ENCODE measurements at places on chromosomes 7 and 10.

DNA sequence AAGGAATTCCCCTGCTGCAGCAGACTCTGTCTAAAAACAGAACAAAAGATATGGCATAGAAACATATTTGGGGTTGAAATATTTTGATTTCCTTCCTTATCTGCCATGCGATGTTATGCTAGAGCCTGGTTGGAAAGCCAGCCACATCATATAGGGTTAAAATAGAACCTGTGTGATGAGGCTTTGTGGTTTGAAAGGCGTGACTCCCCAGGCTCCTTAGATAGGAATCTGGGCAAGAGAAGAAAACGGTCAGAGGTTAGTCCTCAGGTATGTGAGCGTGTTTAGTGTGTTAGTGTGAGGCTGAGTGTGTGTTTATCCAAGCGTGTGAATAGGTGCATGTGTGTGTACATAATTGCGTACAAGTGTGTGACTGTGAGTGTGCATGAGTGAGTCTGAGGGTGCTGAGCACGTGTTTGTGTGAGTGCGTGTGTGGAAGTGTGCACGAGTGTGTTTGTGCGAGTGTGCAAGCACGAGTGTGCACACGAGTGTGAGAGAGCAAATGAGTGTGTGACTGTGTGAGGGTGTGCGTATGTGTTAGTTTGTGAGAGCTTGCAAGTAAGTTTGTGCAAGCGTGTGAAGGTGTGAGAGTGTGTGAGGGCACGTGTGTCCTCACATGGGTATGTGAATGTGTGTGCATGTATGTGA, 79.9 kb downstream of the COL26A1 start:
- DNase-seq, result no peak

- DNase-seq, result no peak
These were observed 466.3 kb downstream of the ARL4A start for GRCh38 chr7:13153742-13154141.

- DNase-seq, result no peak
These were observed 178.6 kb downstream of the FANK1 start for GRCh38 chr10:126075009-126075408.

GRCh38 chr7:156515911-156516790, 124.4 kb upstream of the RNF32 start:
- DNase-seq, result no peak

DNA sequence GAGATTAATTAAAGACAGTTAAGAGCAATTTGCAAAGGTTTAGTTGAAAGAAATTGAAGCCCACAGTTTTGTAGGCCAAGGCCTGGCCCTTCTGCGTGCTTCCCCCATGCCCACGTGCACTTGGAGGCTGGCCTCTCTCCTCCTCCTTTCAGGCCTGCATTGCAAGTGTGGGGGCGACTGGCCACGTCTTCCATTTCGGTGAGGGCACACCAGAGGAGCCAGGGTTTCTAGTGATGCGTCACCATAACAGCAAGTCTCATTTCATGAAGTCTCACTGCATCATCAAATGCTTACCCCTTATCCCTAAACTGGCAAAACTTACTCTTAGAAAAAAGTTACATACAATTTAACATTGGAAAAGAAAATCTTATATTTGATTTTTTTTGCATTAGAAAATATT, 141.2 kb downstream of the NRF1 start:
- DNase-seq, result no peak

- DNase-seq, result no peak
These were observed 244.3 kb downstream of the PRKG1 start for GRCh38 chr10:51318399-51319172.

DNA sequence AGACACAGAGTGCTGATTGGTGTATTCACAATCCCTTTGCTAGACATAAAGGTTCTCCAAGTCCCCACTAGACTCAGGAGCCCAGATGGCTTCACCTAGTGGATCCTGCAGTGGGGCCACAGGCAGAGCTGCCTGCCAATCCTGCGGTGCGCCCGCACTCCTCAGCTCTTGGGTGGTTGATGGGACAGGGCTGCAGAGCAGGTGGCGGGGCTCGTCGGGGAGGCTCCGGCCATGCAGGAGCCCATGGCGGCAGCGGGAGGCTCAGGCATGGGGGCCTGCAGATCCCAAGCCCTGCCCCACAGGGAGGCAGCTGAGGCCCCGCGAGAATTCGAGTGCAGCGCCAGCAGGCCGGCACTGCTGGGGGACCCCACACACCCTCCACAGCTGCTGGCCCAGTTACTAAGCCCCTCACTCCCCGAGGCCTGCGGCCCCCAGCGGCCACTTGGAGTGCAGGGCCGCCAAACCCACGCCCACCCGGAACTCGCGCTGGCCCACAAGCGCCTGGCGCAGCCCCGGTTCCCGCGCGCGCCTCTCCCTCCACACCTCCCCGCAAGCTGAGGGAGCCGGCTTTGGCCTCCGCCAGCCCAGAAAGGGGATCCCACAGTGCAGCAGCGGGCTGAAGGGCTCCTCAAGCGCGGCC, 7.7 kb upstream of the BET1 start:
- DNase-seq, result no peak

- DNase-seq, result no peak
These were observed 1.1 kb upstream of the TNKS2 start for GRCh38 chr10:91797048-91797690.

- no peak for DNase-seq
These were observed 241.5 kb downstream of the PHTF2 start for GRCh38 chr7:78039790-78040776.

GRCh38 chr10:57987055-57987721, 280.5 kb downstream of the IPMK start:
- no peak for DNase-seq

GRCh38 chr7:39587393-39587792, 21.2 kb downstream of the YAE1 start:
- no peak for DNase-seq

GRCh38 chr7:109996927-109997326, 1094.0 kb upstream of the LRRN3 start:
- DNase-seq, result no peak

DNA sequence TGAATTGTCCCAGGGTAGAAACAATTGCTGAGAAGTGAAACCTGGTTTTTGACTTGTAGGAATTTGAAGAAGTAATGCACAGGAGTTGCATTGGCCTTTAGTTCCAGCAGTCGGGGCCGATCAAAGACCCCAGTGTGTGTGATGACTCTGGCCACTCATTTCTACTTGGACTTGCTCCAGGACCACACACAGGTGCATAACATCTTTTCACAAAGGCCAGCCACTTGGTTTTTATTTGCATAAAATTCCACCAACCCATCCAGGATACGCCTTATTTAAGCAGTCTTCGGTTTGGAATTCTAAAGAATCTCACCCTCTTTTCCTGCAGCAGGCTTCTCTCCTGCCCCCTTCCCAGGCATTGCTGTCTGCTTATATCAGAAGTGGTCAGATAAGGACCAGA, 162.0 kb upstream of the HABP2 start:
- no peak for DNase-seq

DNA sequence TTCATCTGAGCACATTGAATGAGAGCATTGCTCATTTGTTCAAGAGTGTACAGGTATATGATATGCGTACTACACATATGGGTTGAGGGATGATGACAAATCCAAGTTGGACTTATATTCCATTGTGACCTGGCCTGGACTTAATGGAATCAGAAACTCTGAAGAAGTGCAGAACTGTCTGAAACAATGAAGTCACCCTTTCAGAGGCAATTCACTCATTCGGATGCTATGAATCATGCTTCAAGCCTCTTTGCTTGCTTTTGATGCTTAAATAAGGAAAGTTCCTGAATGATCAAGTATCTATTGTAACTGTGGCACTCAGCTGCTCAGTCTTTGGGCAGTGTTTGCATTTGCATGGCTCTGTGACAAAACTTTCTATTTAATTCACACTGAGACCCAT, 93.4 kb downstream of the ZNF365 start:
- no peak for DNase-seq

DNA sequence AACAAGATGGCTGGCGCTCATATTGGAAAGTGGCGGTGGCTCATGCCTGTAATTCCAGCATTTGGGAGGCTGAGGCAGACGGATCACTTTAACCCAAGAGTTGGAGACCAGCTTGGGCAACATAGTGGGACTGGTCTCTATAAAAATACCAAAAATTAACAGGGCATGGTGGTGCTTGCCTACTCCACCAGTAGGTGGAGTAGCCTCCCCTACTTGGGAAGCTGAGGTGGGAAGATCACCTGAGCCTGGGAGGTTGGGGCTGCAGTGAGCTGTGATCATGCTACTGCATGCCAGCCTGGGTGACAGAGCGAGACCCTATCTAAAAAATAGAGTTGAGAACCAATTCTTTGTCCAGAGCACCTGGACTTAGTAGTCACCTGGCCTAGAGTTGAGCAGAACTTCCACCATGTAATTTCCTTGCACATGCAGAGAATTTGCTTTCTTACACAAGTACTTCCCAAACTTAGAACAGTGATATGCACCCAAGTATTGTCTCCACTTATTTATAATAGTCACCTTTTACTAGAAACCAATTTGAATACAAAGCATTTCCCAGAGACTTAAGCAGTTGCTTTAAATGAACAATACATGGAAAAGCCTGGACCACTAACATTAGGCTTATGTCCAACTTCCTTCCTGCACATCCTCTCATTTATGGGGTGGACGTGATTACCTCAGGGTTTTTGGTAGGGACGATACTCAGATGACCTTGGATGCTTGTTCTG, 15.9 kb downstream of the LAMB4 start:
- DNase-seq, result no peak

DNA sequence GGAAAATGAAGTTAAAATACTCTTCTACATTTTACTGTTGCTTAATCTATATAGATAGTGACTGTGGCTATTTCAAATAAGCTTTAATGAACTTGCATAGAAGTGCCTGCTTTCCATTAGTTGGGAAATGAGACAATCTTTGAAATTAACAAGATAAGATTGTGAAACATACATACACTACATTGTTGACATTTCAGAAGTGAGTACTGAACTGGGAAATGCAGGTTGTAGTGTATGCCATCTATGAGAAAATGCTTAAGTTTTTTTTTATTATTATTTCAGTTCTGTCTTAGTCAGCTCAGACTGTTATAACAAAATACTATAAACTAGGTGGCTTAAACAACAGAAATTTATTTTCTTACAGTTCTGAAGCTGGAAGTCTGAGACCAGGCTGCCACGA, 49.6 kb upstream of the CSTF2T start:
- DNase-seq, result no peak

DNA sequence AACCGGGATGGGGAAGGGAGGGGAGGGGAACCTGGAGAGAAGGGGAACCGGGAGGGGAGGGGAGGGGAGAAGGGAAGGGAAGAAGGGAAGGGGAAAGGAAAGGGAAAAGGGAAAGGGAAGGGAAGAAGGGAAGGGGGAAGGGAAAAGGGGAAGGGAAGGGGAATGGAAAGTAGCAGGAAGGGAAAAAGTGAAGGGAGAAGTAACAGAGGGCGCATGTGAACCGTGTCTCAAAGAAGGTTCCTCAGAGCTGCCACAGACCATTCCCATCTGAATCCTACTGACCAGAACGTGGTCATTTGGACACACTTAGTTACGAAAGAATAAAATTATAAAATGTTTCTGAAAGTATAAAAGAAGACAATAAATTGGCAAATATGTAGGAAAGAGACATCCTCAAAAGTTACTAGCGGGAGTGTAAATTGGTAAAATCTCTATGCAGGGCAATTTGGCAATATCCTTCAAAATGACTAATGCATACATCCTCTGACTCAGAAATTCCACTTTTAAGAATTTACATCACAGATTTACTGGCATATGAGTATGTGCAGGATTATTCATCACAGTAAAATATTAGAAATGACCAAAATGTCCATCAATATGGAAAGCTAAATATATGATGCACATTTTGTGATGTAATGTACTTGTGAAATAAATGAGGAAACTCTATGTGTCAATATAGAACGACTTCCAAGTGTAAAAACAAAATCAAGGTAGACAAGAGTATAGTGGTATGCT, 12.9 kb downstream of the C10orf67 start:
- no peak for DNase-seq

- no peak for DNase-seq
These were observed 174.5 kb upstream of the KLF14 start for GRCh38 chr7:130908345-130909160.

DNA sequence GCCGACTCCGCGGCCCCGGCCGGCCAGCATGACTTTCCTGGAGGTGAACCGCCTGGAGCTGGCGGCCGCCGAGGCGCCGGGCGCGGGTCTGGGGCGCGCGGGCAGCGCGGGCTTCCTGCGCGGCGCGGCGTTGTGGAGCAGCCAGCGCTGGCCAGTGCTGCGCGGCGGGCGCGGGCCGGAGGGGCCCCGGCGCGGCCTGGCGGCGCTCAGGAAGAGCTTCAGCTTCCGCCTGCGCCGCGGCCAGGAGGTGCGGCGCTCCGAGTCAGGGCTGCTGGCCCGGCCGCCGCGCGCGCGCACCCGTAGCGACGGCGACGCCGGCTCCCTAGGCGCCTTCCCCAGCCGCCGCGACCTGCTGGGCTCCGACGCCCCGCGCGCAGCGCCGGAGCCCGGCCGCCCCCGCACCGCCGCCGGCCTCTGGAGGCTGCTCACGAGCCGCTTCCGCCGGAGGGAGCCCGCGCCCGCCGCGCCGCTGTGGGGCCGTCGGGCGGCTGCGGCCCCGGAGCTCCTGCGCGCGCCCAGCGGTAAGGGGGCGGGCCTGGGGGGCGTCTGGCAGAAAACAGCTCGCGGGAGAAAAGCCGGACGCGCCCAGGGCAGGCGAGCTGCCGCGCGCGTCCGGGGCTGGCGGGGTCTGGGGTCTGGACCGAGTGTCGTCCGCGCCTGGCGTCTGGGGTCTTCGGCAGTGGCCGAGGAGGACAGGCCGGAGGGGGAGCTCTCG, 29.0 kb downstream of the AGAP3 start:
- no peak for DNase-seq

DNA sequence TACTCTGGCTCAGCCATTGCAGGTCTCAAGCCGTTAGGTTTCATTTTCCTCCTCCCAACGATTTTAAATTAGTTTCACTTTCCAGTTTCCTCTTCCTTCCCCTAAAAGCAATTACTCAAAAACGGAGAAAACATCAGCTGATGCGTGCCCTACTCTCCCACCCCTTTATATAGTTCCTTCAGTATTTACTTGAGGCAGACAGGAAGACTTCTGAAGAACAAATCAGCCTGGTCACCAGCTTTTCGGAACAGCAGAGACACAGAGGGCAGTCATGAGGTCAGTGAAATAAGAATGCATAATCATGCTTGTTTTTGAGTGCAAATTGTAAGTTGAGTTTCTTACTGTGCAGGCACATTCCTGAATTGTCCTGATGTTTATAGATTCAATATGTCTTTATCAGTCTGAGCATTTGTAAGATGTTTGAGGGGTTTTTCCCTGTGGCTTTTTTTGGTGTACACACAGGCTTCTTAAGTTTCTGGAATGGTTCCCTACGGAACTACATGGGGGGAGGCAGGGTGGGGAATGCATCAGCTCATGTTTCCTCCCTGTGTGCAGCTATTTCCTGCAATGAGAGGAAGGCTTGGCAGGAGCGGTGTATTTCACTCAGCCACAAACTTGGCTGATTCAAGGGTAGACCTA, at the start of gene IFIT3:
Gene IFIT3, plus strand, starts transcription at position 195 of the 639 bp plus-strand sequence. Its CDS starts 77 bp downstream, at position 272.
- no peak for DNase-seq

All from stimulated activated CD4-positive, alpha-beta T cell treated with anti-CD3 and anti-CD28 coated beads, Interleukin-1b, Interleukin-23, amount 100 ng/mL, for 1 hour (primary cell).